ENCODE measurements at places on chromosomes 2 and 18.

DNA sequence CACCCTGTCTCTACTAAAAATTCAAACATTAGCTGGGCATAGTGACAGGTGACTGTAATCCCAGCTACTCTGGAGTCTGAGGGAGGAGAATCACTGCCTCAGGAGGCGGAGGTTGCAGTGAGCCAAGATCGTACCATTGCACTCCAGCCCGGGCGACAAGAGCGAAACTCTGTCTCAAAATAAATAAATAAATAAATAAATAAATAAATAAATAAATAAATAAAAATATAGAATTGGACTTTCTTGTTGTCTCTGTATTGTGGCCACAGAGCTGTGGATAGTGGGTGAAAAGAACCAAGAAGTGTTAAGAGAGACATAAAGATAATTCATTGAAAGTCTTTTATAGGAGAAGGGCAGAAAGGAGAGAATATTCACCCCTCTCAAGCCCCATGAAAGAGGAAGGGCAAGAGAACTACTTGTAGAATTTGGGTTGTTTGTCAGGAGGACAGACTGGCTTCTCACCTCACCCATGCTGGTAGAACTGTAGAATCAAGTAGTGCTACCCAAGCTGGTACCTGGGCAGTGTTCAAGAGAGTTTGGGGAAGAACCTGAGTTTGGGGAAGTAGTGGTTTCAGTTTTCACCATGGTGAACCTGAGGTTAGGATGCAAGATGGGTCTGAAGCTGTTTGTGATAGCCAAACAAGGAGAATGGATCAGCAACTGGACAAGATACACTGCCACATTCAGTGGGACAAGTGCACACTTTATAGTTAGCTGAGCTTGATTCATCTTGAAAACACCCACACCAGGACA, 256.5 kb downstream of the CD226 start:
- no peak for DNase-seq

DNA sequence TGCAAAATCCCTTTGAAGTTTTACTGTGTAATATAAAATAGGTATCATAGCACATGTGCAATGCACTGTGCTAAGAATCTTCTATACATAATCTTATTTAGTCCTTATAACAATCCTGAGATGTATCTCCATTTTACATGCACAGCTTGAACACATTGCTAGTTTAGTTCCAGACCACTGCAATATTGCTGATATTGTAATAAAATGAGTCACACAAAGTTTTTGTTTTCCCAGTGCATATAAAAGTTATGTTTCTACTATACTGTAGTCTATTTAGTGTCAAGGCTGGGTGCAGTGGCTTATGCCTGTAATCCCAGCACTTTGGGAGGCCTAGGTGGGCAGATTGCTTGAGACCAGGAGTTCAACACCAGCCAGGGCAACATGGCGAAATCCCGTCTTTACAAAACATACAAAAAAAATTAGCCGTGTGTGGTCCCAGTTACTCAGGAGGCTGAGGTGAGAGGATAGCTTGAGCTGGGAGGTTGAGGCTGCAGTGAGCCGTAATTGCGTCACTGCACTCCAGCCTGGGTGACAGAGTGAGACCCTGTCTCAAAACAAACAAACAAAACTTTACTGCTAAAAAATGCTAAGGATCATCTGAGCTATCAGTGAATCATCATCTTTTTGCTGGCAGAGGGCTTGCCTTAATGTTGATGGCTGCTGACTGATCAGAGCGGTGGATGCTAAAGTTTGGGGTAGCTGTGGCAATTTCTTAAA, 1.7 kb upstream of the USP14 start:
- DNase-seq: no peak

- DNase-seq: no peak
Measured at GRCh38 chr2:145141981-145142380, 622.1 kb upstream of the ZEB2 start.

DNA sequence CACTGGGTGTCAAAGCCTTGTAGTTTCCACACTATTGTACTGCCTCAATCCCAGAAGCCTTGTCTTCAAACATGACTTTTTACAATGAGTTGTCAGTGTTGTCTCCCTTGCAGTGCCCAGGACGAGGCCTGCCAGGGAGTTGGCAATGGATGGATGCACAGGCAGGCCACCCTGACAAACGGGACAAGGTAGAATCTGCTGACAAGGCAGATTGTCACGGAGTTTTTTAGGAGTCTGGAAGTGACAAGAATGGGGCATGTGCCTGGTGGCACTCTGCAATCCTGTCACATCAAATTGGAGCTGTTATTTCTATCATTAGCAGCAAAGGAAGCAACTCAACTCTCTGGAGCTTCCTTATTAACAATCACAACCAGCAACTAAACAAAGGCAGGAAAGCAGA, 25.2 kb upstream of the GPR39 start:
- DNase-seq: no peak

GRCh38 chr2:217360781-217361482, 501.1 kb upstream of the TNP1 start:
- no peak for DNase-seq

DNA sequence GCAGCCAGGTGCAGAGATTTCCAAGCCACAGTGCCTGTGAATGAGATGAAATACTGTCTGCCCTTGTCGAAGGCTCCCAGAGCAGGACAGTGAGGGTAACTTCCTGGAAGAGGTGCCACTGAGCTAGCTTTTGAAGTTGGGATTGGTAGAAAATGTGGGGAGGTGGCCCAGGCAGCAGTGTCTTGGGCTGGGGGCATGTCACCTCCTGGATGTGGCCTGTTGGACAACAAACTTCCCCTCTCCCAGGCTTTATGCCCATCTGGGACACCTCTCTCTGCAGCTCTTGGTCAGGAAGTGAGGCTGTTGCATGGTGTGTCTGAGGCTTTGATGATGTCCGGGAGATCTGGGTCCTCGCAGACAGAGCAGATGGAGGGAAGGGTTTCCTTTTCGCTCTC, 151.4 kb downstream of the DYSF start:
- DNase-seq: no peak

DNA sequence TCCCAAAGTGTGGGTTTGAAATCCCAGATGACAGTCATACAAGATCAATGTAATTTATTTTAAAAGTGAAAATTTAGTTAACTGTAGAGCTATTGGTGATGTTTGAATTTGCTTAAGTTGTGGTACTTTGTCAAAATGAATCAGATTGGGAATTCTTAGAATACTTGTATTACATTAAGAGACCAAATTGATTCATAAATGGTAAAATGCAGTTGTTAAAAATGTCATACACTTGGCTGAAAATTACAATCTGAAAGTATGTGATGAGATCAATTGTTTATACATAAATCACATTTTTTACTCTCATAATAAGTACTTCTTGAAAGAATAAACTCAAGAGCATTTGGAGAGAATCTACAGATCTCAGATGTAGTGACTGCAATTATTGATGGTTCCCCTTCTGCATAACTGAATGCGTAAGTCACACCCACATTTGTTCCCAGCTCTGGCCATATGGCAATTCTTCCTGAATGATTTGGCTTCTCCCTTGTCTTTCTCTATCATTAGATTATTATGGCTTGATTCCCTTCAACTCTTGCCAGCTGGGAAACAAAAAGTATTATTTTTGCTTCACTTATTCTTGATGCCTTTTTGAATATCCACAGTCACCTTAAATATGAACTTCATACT, 558.5 kb downstream of the CPS1 start:
- no peak for DNase-seq

Data from HAP-1 (cell line).